ENCODE measurements at places on chromosomes 2 and 18.

DNA sequence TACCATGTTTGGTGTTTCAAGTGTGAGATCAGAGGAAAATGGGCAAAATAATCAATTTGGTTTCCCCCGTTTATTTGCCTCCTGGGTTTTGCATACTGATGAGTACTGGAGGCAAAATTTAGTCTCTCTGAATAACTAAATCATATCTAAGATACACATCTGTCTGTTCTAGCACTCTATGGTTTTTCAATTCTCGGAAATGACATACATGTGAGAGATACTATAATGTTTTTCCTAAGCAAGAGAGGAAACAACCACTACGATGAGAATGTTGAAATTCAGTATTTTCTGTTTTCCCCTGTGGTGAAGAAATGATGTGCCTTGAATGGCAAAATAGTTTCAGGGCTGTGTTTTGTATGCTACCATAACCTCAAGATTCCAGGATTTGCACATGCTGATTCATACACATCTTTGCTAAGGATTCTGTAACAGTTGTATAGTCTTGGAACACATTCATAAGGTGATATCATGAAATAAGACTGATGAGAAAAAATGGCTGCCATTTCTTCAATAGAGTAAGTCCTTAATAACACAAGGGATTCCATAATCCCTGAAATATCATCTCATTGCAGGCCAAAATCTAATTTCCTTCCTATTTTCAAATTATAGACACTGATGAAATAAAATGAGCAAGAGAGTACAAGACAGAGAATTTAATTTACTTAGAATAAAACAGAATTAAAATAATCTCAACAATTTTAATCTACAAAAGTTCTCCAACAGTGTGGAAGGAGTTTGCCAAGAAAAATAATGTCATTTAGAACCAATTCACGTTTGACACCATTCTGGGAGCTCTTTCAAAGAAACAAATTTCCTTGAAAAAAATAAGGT lies 316.6 kb downstream of the FIGN start:
- no peak for DNase-seq

- DNase-seq: no peak
Observed at GRCh38 chr2:133266041-133266925, 302.0 kb downstream of the NCKAP5 start.

DNA sequence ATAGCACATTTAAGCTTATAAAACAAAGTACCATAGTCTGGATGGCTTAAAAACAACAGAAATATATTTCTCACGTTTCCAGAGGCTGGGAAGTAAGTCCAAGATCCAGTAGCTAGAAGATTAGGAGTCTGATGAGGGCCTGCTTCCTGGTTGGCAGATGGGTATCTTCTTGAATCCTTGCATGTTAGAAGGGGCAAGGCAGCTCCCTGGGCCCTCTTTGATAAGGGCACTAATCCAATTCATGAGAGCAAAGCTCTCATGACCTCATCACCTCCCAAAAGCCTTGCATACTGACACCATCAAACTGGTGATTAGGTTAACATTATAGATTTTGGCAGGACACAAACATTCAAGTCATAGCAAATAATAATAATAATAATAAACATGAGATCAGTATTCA lies 146.4 kb downstream of the CCDC102B start:
- DNase-seq: no peak

GRCh38 chr2:127107622-127107999 lies 657 bp upstream of the BIN1 start:
- peak; percentile 75 for DNase-seq

DNA sequence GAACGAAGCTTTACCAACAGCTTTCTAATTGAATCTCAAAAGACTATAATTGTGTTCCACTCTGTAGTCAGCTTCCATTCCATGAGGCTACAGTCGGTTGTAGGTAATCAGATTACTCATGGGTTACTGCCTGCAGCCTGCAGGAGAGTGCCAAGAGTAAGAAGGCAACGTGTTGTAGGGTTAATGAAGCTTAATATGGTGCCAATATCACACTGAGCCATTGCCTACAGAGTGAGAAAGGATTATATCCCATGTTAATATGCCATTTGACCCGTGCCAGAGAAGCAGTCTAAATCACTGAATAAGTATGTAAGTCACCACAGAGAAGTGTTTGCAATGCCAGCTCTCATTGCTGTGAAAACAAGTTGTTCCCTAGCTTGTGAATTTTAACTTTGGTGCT lies 734.5 kb upstream of the ACVR2A start:
- DNase-seq: peak; percentile 72
